ENCODE measurements at places on chromosomes 1 and 21. TPM values are rescaled to one million over a fixed set of nuclear protein-coding genes. Genes with fewer than 3 reads are reported as not detected.
A peak's percentile ranks its signal among the peaks of the same experiment; 100 is the strongest.

Gene KIF2C
- 12.9 TPM for total RNA-seq

Gene FAM177B
- not detected for total RNA-seq

DNA sequence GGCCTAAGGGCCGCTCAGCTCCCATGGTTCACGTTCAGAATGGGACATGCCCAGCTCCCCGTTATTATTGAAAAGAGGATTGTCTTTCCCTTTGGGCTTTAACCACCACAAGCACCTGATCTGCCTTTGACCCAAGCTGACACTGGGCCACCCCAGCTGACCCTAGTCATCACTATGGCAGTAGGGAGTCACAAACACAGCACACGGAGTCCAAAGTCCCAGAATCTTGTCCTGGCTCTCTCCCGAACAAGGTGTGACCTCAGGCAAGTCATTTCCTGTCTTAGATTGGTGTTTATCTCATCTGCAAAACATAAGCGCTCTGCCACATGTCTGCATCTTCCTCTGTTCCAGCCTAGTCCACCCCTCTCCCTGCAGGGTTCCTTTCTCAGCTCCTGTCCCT, 31.5 kb downstream of the IGFN1 start:
- H3K4me1 ChIP-seq = no peaks in the 10 kb centered on the region
- H3K27ac ChIP-seq = no peak overlapping the region
- peaks cover 5% of the 10 kb centered on the region for H3K27me3 ChIP-seq
- no peaks in the 10 kb centered on the region for H3K36me3 ChIP-seq
- no peak for DNase-seq
- H3K4me3 ChIP-seq = no peak overlapping the region

GRCh38 chr1:155124503-155125463, 2.9 kb upstream of the EFNA1 start:
- DNase-seq = peak; percentile 37
- peaks cover 36% of the 10 kb centered on the region for H3K4me1 ChIP-seq
- H3K4me3 ChIP-seq = peak overlapping the region; percentile 78
- peaks cover 16% of the 10 kb centered on the region for H3K27me3 ChIP-seq

GRCh38 chr1:53638360-53639035, 100.5 kb downstream of the GLIS1 start:
- no peaks in the 10 kb centered on the region for H3K36me3 ChIP-seq
- H3K4me1 ChIP-seq = no peaks in the 10 kb centered on the region

- no peak for DNase-seq
- no peak overlapping the region for H3K27ac ChIP-seq
- H3K4me1 ChIP-seq = peaks cover 15% of the 10 kb centered on the region
- H3K27me3 ChIP-seq = peaks cover 8% of the 10 kb centered on the region
Observed at GRCh38 chr1:218350801-218351266, 5.7 kb downstream of the TGFB2 start.

- no peak overlapping the region for H3K27ac ChIP-seq
- peaks cover 2% of the 10 kb centered on the region for H3K27me3 ChIP-seq
- H3K4me3 ChIP-seq = no peak overlapping the region
- H3K36me3 ChIP-seq = no peaks in the 10 kb centered on the region
- no peaks in the 10 kb centered on the region for H3K4me1 ChIP-seq
Observed at GRCh38 chr1:208500375-208500774, 256.2 kb upstream of the PLXNA2 start.
